Sciatic nerve (tissue), 2 donors: ENCODE measurements at places on chromosomes 13 and 19. TPM values are rescaled to one million over a fixed set of nuclear protein-coding genes. Genes with fewer than 3 reads are reported as not detected.
A peak's percentile ranks its signal among the peaks of the same experiment; 100 is the strongest.

VSTM2B gene
- not detected for total RNA-seq

TINCR gene
- 3.7 TPM for total RNA-seq

CYP2F1 gene
- not detected for total RNA-seq

ERF gene
- total RNA-seq = 90.7 TPM

UBE2L5 gene
- total RNA-seq = 0.22 TPM

FPR1 gene
- 15.5 TPM for total RNA-seq

PTPRS gene
- 278 TPM for total RNA-seq

IGFL3 gene
- total RNA-seq = not detected

CFAP97D2 gene
- not detected for total RNA-seq

CBLC gene
- not detected for total RNA-seq

DNA sequence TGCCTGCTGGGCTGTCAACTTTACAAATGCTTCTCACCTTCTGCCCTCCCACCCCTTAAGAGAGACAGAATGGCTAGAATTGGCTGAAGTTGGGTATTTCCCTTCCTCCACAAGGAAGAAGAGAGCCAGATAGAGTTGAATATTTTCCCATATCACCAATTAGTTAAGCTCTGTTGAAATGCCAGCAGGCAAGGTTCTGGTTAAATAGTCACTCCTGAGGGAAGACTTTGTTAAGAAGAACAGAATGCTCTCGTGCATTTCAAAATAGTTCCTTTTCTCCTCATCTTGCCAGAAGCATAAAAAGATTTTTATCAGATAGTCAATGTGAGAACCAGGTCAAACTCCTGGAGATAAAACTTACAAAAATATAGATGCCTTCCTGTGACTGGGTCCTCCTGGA is 2857.0 kb upstream of the PCDH20 start:
- no peak for DNase-seq

DNA sequence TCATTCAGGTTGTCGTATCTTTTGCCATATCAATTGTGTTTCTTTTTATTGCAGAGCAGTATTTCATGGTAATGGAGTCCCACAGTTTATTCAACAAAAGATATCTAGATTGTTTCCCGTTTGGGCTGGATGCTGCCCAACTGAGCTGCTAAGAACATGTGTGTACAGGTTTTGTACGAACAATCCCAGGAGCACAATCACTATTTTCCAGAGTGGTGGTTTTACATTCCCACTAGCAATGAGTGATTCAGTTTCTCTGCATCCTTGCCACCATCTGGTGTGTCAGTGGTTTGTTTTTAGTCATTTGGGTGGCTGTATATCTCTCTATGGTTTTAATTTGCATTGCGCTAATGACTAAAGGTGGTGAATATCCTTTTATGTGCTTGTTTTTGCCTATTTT is 52.7 kb upstream of the ZDHHC20 start:
- DNase-seq = no peak

DNA sequence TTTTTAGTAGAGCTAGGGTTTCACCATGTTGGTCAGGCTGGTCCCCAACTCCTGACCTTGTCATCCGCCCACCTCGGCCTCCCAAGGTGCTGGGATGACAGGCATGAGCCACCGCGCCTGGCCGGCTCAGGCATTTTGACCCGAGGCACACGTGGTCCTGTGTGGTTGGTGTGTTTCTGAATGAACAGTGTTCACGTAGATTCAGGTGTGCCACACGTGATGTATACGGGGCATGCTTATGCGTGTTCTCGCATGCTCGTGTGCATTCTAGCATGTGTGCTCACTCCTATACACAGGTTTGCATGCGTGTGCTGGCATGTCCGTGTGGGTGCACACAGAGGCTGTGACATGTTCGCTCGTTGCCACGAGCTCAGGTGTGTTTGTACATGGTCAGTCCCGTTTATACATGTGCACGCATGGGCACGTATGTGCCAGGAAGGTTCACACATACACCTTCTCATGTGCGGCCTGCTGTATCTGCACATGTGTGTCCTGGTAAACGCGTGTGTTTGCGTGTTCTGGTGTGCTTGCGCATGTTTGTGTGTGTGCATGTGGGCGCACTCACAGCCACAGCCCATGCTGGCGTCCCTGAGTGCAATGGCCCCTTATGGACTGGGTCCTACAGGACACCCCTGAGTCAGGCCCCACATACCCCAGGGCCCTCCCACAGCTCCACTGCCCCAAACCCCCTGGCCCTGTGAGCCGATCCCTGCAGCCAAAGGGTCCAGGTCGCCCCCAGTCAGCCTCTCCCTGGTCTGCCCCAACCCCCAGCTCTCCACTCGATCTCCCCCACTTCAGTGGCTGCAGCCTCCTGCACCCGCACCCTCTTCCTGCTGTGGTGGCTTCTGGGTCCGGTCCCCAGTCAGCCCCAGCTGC is 20.6 kb upstream of the TCF3 start:
- DNase-seq = no peak

DNA sequence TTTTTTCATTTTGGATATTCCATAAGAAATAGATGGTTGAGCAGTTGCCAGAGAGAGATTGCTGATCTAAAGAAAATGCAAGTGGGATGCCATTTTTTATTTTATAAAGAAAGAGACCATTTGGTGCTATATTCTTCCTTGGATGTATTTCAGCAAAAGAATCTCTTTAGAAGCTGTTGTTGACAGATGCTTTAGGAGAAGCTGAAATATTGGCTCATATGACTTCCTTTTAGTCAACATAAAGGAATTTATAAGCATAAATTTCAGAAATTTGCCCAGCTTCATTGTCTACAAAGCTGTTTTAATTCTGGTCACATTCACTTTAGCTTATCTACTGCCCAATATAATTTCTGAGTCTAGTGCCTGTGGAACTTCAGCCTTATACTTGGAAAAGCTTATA is 36.9 kb downstream of the POLR1D start:
- no peak for DNase-seq

- no peak for DNase-seq
These were observed 10.2 kb upstream of the EBPL start for GRCh38 chr13:49701491-49701890.

- DNase-seq = no peak
These were observed 38.9 kb upstream of the KATNAL1 start for GRCh38 chr13:30346153-30346788.

GRCh38 chr19:7262470-7262869 is 31.7 kb downstream of the INSR start:
- no peak for DNase-seq

- DNase-seq = no peak
These were observed 704.2 kb upstream of the KLHL1 start for GRCh38 chr13:70812481-70812880.

DNA sequence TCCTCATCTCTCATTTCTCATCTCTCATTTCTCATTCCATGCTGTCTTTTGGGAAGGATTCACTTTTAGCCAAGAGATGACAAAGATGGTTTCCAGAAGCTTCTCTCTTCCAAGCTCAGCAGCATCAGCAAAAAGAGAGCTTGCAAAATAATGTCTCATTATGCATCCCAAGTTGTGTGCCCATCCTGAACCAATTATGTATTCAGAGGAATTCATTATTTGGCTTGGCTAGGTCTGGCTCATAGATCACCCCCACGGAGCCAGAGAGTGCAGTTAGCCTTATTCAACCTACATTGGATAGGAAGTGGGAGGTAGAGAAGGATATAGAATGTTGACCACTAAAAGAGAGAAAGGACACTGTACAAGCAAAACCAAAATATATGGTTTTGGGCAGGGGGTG is 5.4 kb upstream of the OLFM2 start:
- no peak for DNase-seq

- no peak for DNase-seq
These were observed 15.0 kb downstream of the SLC25A42 start for GRCh38 chr19:19078801-19079200.

DNA sequence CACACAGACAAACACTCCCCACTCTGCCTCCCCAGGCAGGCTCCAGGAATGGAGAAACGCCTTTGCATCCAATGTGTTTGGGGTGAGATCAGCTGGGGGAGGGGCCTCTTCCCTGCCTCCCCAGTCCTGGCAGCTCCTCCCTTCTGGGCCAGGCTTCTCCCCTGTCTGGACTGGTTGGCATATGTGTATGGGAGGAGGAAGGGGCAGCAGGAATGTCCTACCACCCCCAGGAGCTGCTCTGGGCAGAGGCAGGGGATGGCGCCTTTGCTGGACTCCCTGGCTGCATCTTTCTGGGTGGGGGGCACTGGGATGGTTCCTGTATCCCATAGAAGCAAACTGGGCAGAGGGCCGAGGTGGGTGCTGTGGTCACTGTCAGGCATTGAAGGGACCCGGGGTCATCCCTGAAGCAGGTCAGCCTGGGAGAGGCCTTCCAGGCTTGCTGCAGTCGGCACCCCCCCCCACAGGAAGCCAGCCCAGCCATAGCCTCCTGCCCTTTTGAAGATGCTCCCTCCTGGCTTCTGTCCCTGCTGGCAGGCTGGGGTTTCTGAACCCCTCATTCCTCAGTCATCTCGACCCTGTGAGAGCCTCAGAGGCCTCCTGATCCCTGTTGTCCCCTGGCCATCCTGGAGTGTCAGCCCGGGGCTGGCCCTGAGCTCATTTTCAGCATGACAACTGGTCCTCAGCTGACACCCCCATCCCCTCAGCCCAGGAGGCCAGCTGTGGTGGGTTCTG is 21.2 kb upstream of the SLC7A10 start:
- DNase-seq = no peak

GRCh38 chr19:7829561-7830271 is at the start of gene EVI5L:
TSS of gene EVI5L (plus strand) at chr19:7830218. CDS start at chr19:7846543, 16,325 bp downstream.
- peak; percentile 99 for DNase-seq

GRCh38 chr19:3882041-3882384 is 1.5 kb downstream of the ATCAY start:
- no peak for DNase-seq

DNA sequence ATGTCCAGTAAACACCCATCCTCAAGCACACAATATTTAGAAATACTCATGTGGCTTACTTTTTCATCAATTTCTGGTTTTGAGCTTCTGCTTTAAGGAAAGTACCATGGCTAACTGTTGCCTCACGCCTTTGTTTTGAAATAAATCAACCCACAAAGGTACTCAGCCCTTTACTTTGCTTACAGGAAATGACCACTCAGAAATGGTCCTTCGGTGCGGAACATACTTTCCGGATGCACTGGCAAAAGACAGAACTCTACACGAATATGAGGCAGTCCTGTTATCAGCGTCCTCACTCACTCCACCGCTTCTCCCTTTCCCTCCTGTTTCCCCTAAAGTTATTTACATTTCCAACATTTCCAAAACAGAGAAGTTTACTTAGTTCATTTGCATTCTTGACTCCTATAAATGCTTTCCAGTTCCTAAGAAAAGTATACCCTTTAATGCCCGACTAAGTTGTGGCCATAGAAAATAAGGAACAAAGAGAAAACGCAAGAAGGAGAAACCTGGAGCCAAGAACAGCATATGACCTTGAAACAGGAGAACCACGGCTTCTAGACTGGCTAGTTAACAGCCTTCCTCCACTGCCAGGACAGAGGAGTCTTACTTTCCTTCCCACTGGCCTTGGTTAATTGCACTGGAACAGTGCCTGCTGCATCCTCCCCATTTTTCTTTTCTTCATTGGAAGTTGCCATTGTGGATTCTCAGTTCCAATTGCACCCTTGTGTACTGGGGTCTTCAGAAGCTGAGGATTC is 10.6 kb downstream of the FPR2 start:
- no peak for DNase-seq

DNA sequence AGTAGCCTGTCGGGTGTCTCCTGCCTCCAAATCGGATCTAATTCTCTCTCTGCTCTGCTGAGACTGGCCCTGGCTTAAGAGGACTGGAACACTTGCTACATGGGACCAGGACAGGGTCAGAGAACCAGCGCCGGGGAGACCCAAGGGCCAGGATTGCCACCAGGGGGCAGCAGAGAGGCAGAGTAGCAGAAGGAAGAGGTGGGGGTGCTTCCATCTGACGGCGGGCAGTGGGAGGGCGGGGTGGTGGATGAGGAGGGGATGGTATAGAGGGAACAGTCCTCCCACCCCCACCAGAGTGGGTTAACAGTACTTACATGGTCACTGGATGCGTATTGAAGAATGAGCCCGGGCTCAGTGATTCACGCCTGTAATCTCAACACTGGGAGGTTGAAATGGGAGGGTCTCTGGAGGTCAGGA is 11.9 kb downstream of the SELENOW start:
- DNase-seq = peak; percentile 93

GRCh38 chr13:113369189-113369588 is 5.3 kb upstream of the GRTP1 start:
- DNase-seq = no peak

DNA sequence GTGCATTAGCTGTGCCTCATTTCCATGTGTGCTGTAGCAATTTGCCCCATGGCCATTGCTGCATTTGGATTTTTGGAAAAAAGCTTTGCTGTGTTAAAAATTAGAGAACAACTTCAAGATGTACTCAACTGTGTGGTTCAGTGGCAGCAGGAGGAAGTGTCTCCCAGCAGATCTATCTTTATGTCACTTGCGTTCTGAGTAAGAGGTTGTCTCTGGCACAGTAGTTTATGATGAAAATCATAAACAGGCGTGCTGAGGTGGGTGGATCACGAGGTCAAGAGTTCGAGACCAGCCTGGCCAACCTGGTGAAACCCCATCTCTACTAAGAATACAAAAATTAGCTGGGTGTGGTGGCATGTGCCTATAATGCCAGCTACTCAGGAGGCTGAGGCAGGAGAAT is 29.0 kb upstream of the RNF17 start:
- DNase-seq = no peak

- DNase-seq = peak; percentile 83
These were observed 21.5 kb upstream of the GARRE1 start for GRCh38 chr19:34232566-34233481.

GRCh38 chr13:97337985-97338499 is 95.9 kb upstream of the RAP2A start:
- no peak for DNase-seq
